A549 treated with AZD2906 at 1 μM for 4 hours (cell line): ENCODE measurements at places on chromosomes 16 and 17. TPM values are rescaled to one million over a fixed set of nuclear protein-coding genes. Genes with fewer than 3 reads are reported as not detected.

The GTF3C1 gene
- 58.9 to 73.3 TPM (median 64.9 TPM) in 5 replicates for total RNA-seq

The HLF gene
- 0.07 to 0.13 TPM (median 0.09 TPM) in 5 replicates for total RNA-seq

The ACSM3 gene
- total RNA-seq = 2.9 to 3.6 TPM (median 3.0 TPM) in 5 replicates

The OR2C1 gene
- not detected in 5 replicates for total RNA-seq

The ZFHX3 gene
- 8.5 to 12.0 TPM (median 11.2 TPM) in 5 replicates for total RNA-seq

The ABCA10 gene
- 0.08 to 0.24 TPM (median 0.12 TPM) in 5 replicates for total RNA-seq

The CHST6 gene
- total RNA-seq = 0.09 to 0.30 TPM (median 0.20 TPM) in 5 replicates

The GDPD1 gene
- total RNA-seq = 0.37 to 0.77 TPM (median 0.48 TPM) in 5 replicates

The TAT gene
- total RNA-seq = 0.03 to 0.15 TPM (median 0.05 TPM) in 4 of 5 replicates, not detected in the other
